ENCODE measurements at places on chromosomes 12 and 14. TPM values are rescaled to one million over a fixed set of nuclear protein-coding genes. Genes with fewer than 3 reads are reported as not detected.

- DNase-seq, result no peak
Measured at GRCh38 chr14:29461101-29461500, 466.5 kb downstream of the PRKD1 start.

DNA sequence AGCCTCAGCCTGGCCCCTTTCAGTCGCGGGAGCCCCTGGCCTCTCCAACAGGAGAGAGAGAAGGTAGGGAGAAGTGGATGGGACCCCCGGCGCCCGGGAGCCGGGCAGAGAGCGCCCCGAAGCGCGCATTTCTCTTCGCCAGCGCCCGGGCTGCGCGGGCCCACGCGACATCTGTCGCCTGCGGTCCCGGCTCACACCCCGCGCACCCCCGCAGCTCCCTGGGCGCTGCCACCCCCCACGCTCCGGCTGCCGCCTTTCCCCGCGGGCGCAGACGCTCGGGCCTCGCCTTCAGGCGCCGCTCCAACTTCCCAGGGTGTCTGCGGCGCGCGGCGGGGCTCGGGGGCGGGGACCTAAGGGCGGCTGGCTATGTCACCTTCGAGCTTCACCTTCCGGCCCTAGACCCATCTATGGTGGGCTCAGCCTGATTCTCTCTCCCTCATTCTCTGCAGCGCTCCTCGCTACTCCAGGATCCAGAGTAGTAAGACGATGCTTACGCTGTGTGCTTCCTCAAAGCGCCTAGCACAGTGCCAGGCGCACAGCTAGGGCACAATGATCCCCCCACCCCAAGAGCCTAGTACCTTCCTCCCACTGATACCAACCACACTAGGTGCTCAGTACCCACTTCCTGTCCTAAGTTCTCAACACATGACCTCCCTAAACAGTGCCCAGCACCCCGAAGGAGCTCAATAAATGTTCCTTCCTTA, 1.6 kb downstream of the HRK start:
- DNase-seq, result no peak

- no peak for DNase-seq
Measured at GRCh38 chr14:79552778-79553177, 658.5 kb downstream of the DIO2 start.

Gene PYGL
- 15.3 TPM for total RNA-seq
